ENCODE measurements at places on chromosomes 13 and 19. TPM values are rescaled to one million over a fixed set of nuclear protein-coding genes. Genes with fewer than 3 reads are reported as not detected.

CGB3 gene
- total RNA-seq, result not detected

ZNF578 gene
- 0.56 TPM for total RNA-seq

- peak; percentile 93 for DNase-seq
Measured at GRCh38 chr19:46728693-46729339, 11.9 kb upstream of the PRKD2 start.

DNA sequence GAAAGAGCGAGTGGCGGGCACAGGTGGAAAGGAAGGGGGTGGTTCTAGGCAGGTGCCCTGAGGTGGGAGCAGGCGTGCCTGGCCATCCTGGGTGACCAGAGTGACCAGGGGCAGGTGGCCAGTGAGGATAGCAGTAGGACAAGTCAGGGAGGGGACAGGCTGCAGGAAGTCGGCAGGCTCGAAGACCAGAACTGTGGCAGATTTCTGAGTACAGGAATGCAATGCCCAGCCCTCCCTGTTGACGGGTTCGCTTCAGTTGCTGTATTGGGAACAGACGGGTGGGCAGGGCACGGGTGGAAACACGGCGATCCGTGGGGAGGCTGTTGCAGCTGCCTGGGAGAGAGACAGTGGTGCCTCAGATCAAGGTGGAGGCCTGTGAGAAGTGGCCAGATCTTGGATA, 1.9 kb downstream of the ZNF628 start:
- DNase-seq, result no peak

GRCh38 chr19:7912144-7912696, 2.4 kb upstream of the TGFBR3L start:
- no peak for DNase-seq

DNA sequence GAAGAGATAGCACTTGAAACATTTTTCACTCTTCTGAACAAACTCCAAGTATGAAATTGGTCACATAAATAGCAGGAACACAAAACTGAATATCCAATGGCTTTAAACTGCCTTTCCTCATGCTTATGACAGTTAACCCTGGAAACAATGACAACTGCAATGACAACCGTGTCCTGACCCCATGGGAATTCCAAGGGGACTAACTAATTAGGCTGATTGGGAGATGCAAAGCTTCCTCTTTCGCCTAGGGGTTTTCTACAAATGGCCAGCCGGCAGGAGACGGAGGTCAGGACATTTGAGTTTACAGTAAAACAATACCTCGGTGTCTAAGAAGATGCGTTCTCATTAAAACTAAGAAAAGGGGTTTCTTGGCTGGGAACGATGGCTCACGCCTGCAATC, 53.0 kb upstream of the URAD start:
- DNase-seq, result no peak

DNA sequence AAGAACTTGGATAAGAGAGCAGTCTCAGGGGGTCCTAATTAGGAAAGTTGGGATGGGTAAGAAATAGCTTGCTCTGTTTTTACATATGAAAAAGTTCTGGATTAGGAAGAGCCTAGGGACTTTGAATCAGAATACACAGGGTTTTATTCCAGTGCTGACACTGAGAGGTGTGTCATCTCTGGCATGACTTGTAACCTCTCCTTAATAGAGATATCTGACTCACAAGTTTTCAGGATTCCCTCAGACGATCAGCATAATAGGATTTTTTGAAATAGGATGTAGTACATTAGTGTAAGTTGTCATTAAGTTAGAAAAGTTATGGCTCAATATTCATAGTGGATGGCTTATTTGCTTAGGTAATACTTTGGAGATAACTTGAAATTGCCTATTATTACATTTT, 555.2 kb upstream of the MIR17HG start:
- DNase-seq, result no peak

DNA sequence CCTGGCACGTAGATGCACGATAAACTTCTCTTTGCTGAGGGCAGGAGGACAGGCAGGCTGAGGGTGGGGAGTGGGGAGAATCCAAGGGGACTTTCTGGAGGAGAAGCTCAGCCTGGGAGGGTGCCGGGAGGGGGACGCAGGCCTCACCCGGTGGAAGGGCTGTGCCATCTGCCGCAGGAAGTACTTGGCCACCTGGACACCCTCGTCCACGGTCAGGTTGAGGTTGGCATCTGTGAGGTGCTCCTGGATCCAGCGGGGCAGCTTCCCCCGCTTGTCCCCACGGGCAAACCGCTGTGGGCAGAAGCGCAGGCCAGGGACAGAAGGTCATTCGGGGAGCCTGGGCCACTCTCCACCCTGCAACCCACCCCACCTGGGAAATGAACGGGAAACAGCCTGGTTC, 11.5 kb downstream of the KLC3 start:
- no peak for DNase-seq

DNA sequence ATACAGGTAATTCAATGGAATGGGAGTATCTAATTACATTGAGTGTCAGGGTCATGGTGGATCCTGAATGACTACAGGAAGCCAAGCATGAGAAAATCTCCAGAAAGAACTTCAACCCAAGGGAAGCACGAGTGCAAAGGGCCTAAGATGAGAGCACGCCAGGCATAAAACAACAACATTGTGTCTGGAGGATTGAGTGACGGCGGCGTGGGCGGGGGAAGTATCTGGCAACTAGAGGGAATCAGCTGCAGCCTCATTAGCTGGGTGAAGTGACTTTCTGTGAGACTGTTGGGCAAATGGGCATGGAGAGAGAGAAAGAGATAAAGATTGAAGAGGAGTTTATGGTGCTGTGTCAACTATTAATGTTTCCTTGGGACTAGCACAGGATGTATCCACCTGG, 194.3 kb downstream of the GPC6 start:
- DNase-seq, result no peak

DNA sequence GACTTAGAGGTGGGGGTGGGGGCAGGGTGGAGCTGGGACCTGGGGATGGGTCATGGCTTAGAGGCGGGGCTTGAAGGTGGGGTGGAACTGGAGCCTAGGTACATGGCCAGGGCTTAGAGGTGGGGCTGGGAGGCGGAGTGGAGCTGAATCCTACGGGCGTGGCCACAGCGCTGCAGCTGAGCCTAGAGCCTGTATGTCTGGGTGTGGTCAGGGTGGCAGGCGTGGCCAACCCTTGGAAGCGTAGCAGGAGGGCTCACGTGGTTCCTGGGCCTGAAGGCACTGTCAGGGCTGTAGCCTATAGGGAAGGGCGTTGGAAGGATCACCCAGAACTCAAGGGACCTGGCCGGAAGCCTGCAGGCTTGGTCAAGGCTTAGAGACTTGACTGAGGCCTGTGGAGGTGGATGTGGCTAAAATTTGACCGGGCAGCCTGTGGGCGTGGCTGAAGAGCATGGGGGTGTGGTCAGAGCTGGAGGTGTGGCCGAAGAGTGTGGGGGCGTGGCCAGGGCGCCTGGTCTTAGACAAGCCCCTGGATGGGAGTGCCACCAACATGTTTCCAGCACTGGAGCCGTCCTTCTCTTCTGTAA, 24.3 kb downstream of the COLGALT1 start:
- peak; percentile 92 for DNase-seq

GRCh38 chr19:50490991-50491472, 14.4 kb upstream of the GARIN5A start:
- no peak for DNase-seq

DNA sequence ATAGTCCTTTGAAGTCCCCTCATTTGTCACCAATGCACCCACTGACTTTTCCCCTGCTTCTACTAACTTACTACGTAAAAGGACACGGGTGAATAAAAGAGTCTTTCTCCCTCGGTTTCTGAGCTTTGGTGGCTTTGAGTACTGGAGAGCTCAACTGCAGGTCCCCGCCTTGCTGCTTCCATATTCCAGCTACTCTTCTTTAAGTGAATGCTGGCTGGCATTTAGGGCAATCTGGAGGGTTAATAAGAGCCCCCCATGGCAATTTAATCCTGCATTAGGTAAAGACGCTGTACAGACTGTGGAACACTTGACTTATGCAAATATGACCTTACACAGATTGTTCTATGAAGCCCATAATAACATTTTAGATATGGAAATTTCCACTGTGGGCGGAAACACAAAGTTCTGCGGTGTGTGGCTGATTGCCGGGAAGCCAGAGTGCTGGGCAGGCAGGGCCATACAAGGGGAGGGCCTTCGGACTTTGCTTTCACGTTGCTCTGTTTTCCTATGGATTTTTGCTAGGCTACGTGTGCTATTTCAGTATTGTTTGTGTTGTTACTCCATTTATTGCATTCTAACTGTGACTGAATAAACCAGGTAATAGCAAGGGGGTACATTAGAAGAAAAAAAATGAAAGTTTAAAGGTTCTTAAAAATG, 97.5 kb downstream of the SLC10A2 start:
- DNase-seq, result no peak

- DNase-seq, result no peak
Measured at GRCh38 chr13:34757441-34757840, 184.6 kb upstream of the NBEA start.

GRCh38 chr13:97934590-97934989, 18.9 kb upstream of the IPO5 start:
- DNase-seq, result no peak

- DNase-seq, result no peak
Measured at GRCh38 chr13:75180805-75181455, 301.0 kb downstream of the TBC1D4 start.

- no peak for DNase-seq
Measured at GRCh38 chr19:11261971-11262839, at the start of gene DOCK6. Gene DOCK6 (minus strand): TSS chr19:11262524. CDS start chr19:11262440, 84 bp downstream.

- no peak for DNase-seq
Measured at GRCh38 chr19:15381864-15382263, 2.3 kb upstream of the AKAP8 start.

- peak; percentile 95 for DNase-seq
Measured at GRCh38 chr19:49338691-49339300, 3.6 kb downstream of the CD37 start.

DNA sequence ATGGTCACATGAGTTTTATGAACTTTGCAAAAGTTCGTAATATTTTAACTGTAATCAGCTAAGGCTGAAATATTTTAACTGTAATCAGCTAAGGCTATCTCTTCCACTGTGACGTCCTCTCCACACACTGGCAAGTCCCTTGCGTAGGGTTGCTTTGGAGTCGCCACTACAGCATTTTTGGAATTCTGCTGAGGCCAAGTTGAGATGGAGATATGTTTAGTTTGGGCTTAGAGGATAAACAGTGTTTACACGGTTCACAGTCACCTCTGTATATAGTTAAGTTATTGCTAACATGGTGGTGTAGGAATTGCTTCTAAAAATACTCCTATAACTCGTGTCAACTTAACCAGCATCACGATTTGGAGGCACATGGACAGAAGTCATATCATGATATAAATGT, 143.6 kb upstream of the SERP2 start:
- DNase-seq, result no peak
